Uterus (tissue), 4 donors: ENCODE measurements at places on chromosomes 2 and 18. TPM values are rescaled to one million over a fixed set of nuclear protein-coding genes. Genes with fewer than 3 reads are reported as not detected.

CHPF gene
- 16.5 TPM for total RNA-seq

ZNF892 gene
- total RNA-seq, result 0.88 TPM

SERPINB3 gene
- not detected for total RNA-seq

SCYGR4 gene
- total RNA-seq, result not detected

EML6 gene
- total RNA-seq, result 0.26 TPM

GYPC gene
- total RNA-seq, result 75.0 TPM

FKBP7 gene
- 5.4 TPM for total RNA-seq

CABLES1 gene
- 8.8 TPM for total RNA-seq

SLC8A1 gene
- 257 TPM for total RNA-seq

PNO1 gene
- total RNA-seq, result 9.5 TPM

GRCh38 chr2:175999283-175999819 lies 2.7 kb downstream of the LNPK start:
- no peaks in the 10 kb centered on the region for H3K27me3 ChIP-seq
- no peak overlapping the region for H3K27ac ChIP-seq
- DNase-seq, result no peak

- no peak overlapping the region for H3K4me3 ChIP-seq
- no peaks in the 10 kb centered on the region for H3K27me3 ChIP-seq
- H3K4me1 ChIP-seq, result no peaks in the 10 kb centered on the region
- H3K36me3 ChIP-seq, result no peaks in the 10 kb centered on the region
Observed at GRCh38 chr2:187865025-187865424, 310.8 kb upstream of the TFPI start.

GRCh38 chr2:49770919-49771318 lies 616.6 kb upstream of the FSHR start:
- no peak for DNase-seq
- no peak overlapping the region for H3K4me3 ChIP-seq
- no peaks in the 10 kb centered on the region for H3K27me3 ChIP-seq
- no peaks in the 10 kb centered on the region for H3K36me3 ChIP-seq
- no peak overlapping the region for H3K27ac ChIP-seq
- no peaks in the 10 kb centered on the region for H3K4me1 ChIP-seq

GRCh38 chr2:25230948-25231311 lies 62.5 kb upstream of the POMC start:
- no peak overlapping the region for H3K27ac ChIP-seq
- H3K36me3 ChIP-seq, result no peaks in the 10 kb centered on the region
- no peak for DNase-seq
- no peaks in the 10 kb centered on the region for H3K27me3 ChIP-seq
- no peak overlapping the region for H3K4me3 ChIP-seq
- H3K4me1 ChIP-seq, result no peaks in the 10 kb centered on the region

DNA sequence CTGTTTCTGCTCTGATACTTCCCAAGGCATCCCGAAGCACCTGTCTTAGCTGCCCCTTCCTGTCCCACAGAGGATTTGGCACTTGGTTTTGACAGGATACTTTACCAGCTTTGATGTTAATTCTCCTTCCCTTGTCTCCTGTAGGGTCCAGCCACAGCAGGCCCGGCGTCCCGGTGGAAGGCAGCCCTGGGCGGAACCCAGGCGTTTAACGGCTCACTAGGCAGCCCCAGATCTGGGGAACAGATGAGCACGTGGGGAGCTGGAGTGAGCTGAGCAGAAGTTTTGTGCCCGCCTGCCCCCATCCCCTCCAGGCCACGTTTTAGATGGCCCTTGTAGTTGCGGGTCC lies 11.4 kb downstream of the ANKRD23 start:
- no peaks in the 10 kb centered on the region for H3K4me1 ChIP-seq
- no peaks in the 10 kb centered on the region for H3K36me3 ChIP-seq

- H3K27me3 ChIP-seq, result no peaks in the 10 kb centered on the region
- H3K36me3 ChIP-seq, result no peaks in the 10 kb centered on the region
- no peaks in the 10 kb centered on the region for H3K4me1 ChIP-seq
- no peak overlapping the region for H3K4me3 ChIP-seq
Observed at GRCh38 chr18:11104307-11104706, 45.1 kb downstream of the PIEZO2 start.

GRCh38 chr18:79548621-79548985 lies 131.0 kb upstream of the CTDP1 start:
- no peaks in the 10 kb centered on the region for H3K36me3 ChIP-seq
- H3K4me3 ChIP-seq, result no peak overlapping the region
- peak; percentile 10 for DNase-seq
- no peaks in the 10 kb centered on the region for H3K27me3 ChIP-seq

DNA sequence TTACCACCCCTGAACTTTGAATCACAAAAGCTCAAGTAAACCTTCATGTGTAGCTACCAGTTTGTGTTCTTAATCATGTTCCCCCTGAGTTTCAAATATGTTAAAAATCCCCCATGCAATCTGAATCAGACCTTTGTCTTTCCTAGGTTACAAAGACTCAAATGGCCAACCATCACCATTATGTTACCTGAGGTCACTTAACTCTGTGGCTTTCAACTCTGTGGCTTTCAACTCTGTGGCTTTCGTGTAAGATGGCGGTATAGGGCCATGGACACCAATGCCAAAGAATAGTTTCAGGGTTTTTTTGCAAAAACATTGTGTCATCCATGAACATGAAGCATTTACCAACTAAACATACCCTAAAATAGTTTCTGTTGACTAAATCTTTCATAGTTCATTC lies 6.7 kb downstream of the ERMN start:
- H3K4me1 ChIP-seq, result no peaks in the 10 kb centered on the region
- H3K27ac ChIP-seq, result no peak overlapping the region
- DNase-seq, result no peak
- H3K36me3 ChIP-seq, result no peaks in the 10 kb centered on the region
- no peaks in the 10 kb centered on the region for H3K27me3 ChIP-seq

DNA sequence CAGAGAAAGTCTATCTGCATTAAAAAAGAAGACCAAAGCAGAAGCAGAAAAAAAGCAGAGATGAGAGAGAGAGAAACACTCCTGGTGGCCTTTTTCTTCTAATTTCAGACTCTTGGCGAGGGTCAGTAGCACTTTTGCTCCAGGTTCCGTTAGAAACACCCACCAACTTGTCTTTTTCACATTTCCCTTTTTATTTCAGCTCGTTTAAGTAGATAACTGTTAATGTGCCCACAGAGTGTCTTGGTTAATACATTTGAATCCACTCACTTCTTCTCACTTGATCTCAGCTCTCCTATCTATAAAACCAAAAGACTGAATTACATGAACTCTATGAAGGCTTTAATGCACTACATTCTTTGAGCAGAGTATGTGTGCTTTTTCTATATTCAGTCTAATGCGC lies 63.1 kb downstream of the AAK1 start:
- H3K4me1 ChIP-seq, result no peaks in the 10 kb centered on the region
- H3K36me3 ChIP-seq, result no peaks in the 10 kb centered on the region
- no peak for DNase-seq
- H3K27ac ChIP-seq, result no peak overlapping the region
- no peaks in the 10 kb centered on the region for H3K27me3 ChIP-seq

DNA sequence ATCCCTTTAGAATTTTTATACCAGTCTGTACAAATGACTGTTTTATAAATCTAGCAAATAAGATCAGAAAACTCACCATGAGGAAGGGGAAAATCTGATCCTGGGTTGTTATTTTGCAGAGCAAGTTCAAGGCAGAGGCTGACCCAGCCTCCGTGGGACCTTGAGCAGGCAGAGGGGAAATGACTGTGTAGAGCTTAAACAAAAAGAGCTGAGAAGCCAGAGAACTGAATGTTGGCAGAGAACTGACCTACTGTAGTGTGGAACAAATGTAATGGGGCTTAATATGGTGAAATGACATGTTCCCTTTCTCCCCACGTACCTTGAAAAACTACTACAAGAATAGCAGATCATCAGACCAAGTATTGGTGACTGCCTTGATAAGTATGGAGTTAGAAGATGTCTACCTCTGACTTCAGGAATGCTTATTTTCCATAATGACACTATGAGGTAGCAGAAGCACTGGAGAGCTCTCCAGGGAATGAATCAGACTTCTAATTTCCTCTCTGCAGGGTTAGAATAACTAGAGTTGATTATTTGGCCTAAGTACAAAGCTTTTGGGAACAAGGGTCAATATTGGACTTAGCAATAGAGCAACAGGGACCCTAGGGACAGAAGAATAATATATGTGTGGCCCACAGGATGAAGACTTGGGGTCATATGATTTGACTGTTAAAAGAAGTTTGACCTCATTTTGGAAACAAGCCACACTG lies 304.4 kb downstream of the CCDC178 start:
- H3K4me3 ChIP-seq, result no peak overlapping the region
- no peak for DNase-seq
- no peaks in the 10 kb centered on the region for H3K4me1 ChIP-seq
- H3K36me3 ChIP-seq, result no peaks in the 10 kb centered on the region
- no peaks in the 10 kb centered on the region for H3K27me3 ChIP-seq
- no peak overlapping the region for H3K27ac ChIP-seq

DNA sequence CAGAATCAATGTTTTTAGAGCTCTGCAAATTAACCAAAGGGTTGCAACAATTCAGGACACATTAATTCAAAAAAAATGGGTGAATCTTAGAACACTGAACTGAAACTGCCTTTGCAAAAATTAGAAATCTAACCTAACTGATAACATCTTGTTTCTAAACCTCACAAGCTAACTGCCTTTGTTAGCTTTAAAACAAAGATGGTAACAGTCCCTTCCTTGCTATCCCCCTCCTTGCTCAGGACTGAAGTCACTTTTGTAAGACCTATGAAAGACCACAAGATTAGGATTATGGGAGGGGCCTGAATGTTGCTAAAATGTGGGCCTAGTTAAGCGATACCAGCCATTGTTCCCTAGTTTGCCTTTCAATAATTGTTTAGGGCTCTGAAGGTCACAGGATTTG lies 44.9 kb upstream of the LONRF2 start:
- H3K36me3 ChIP-seq, result no peaks in the 10 kb centered on the region
- H3K4me1 ChIP-seq, result peaks cover 7% of the 10 kb centered on the region
- DNase-seq, result no peak
- no peak overlapping the region for H3K27ac ChIP-seq
- H3K27me3 ChIP-seq, result no peaks in the 10 kb centered on the region
- no peak overlapping the region for H3K4me3 ChIP-seq

GRCh38 chr18:75757951-75758350 lies 330.4 kb upstream of the SMIM21 start:
- no peak overlapping the region for H3K27ac ChIP-seq
- no peaks in the 10 kb centered on the region for H3K27me3 ChIP-seq
- no peaks in the 10 kb centered on the region for H3K4me1 ChIP-seq
- DNase-seq, result no peak
- H3K4me3 ChIP-seq, result no peak overlapping the region

GRCh38 chr2:47629501-47630460 lies 153.2 kb upstream of the MSH6 start:
- H3K36me3 ChIP-seq, result no peaks in the 10 kb centered on the region
- no peak for DNase-seq
- no peak overlapping the region for H3K4me3 ChIP-seq
- H3K27me3 ChIP-seq, result no peaks in the 10 kb centered on the region
- H3K4me1 ChIP-seq, result no peaks in the 10 kb centered on the region

DNA sequence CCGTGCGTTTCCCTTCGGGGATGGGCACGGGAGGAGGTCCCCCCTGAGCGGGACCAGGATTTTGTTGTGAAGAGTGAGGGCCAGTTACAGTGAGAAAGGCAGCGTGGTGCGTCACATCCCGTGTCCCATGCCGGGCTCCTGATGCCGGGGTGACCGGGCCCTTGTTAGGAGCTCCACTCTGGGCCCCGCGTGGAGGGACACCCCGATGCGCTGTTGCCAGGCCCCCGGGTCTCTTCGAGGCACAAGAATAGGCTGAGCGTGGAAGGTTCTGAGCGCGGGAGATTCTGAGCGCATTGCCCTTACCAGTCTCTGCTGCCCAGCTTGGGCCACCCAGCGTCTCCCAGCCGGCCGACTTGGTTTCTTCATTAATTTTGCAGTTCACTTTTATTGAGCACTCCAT lies 17.6 kb downstream of the CTDP1 start:
- no peaks in the 10 kb centered on the region for H3K4me1 ChIP-seq
- no peak overlapping the region for H3K4me3 ChIP-seq
- no peaks in the 10 kb centered on the region for H3K27me3 ChIP-seq
- DNase-seq, result no peak
- no peaks in the 10 kb centered on the region for H3K36me3 ChIP-seq

GRCh38 chr2:64288321-64289193 lies 144.3 kb upstream of the PELI1 start:
- H3K4me1 ChIP-seq, result peaks cover 7% of the 10 kb centered on the region
- no peaks in the 10 kb centered on the region for H3K36me3 ChIP-seq
- peak overlapping the region; percentile 41 for H3K27ac ChIP-seq
- peak; percentile 46 for DNase-seq
- H3K4me3 ChIP-seq, result no peak overlapping the region

- no peak overlapping the region for H3K27ac ChIP-seq
- H3K4me3 ChIP-seq, result no peak overlapping the region
- no peaks in the 10 kb centered on the region for H3K36me3 ChIP-seq
- no peaks in the 10 kb centered on the region for H3K27me3 ChIP-seq
Observed at GRCh38 chr18:13615432-13615861, 110.9 kb downstream of the FAM210A start.

DNA sequence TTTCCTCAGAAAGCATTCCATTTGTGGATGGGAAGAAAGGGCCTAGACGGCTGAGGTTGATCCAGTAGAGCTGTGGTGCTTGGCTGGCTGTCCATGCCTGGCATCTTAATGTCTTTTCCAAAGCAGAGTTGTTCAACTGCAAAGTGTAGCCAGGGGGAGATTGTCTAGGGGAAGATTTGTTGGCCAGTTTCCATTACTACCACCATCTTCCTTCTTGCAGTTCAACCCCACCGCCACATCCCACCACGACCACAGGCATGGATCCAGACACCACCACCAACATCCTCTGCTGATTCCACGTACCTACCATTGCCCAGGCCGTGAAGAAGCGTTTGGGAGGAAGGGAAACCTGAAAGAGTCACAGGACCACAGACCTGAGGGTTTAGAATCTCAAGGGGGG lies 50.7 kb upstream of the HAAO start:
- no peaks in the 10 kb centered on the region for H3K36me3 ChIP-seq
- peak overlapping the region; percentile 86 for H3K27ac ChIP-seq
- peaks cover 15% of the 10 kb centered on the region for H3K4me1 ChIP-seq
- H3K27me3 ChIP-seq, result no peaks in the 10 kb centered on the region

DNA sequence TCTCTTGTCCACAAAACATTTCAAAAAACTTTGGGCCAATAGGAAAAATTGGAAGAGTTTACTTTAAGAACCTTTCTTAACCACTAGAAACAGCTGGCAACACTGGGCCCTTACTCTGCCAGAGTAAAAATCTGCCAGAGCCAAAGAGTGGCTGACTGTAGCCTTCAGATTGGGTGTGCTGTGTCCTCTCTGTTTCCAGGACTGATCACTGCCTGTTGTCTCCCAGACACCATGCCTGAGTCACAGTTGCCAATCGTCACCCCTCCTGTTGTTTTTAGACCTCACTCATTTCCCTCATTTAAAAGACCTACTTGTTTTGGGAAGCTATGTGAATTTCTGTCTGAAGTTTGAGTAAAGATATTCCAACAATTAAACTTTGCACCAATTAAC lies 159.1 kb downstream of the PPP1R1C start:
- no peak overlapping the region for H3K27ac ChIP-seq
- H3K4me1 ChIP-seq, result no peaks in the 10 kb centered on the region
- no peak overlapping the region for H3K4me3 ChIP-seq
- no peaks in the 10 kb centered on the region for H3K36me3 ChIP-seq
- DNase-seq, result no peak

GRCh38 chr18:55014095-55014494 lies 54.8 kb upstream of the CCDC68 start:
- no peak overlapping the region for H3K27ac ChIP-seq
- DNase-seq, result no peak
- no peaks in the 10 kb centered on the region for H3K36me3 ChIP-seq
- H3K4me1 ChIP-seq, result no peaks in the 10 kb centered on the region
- H3K27me3 ChIP-seq, result no peaks in the 10 kb centered on the region
- H3K4me3 ChIP-seq, result no peak overlapping the region
